ENCODE measurements at places on chromosomes 16 and 17.

DNA sequence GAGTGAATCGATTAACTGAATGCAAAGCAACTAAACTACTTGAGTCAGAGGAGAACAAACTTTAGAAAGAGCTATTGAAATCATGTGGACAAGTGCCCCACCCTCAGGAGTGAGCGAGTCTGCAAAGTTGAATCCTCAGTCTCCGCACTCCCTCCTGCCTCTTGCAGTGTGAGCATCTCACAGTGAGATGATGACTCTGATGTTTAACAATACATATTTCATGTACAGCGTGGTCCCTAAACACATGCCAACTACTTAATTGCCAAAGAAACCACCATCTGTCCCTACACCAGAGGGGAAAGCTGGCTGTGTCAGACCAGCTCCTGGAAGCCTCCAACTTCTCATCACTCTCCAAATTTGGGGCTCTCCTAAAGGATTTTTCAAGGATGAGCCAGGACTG lies 31.2 kb downstream of the PIMREG start:
- DNase-seq = no peak

DNA sequence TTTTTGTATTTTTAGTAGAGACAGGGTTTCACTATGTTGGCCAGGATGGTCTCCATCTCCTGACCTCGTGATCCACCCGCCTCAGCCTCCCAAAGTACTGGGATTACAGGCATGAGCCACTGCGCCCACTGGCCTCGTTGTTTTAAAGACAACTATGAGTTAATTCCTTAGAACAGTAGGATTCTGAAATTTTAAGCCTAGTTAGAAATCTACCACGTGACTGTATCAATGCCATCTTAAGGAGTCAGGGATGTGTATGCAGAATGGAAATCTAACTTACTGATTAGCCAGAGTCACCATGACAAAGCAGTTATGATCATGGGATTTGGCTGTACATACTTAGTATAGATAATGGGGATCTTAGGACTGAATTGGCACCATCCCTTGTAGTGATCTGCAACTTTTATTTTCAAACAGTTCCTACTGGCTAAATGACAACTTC lies 2.8 kb downstream of the CEP20 start:
- DNase-seq = no peak

DNA sequence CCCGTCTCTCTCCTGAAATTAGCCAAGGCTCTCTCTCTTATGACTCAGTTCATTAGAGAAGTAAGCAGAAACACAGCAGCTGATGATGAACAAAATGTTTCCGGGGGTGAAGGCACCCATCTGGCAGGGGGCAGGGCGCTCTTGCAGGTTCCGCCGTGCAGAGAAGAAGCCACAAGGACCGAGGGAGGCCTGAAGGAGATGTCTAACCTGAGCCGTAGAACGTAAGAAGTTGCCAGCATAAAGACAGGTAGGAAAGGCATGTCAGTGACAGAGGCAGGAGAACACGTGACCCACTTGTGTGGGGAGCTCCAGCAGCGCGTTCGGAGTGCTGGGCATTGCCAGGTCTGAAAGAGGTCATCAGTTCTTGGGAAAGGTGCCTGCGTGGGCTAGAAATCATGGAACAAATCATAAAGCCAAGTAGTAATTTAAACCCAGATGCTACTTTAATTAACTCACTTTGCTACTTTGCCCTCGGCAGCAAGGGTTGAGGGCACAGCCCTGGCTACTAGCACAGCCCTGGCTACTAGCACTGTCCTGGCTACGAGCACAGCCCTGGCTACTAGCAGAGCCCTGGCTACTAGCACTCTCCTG lies 198.6 kb downstream of the RPTOR start:
- no peak for DNase-seq

GRCh38 chr17:57752031-57752905 lies 7.2 kb upstream of the CCDC182 start:
- no peak for DNase-seq

All from GM12891 (cell line).